Effector CD4-positive, alpha-beta T cell (primary cell): ENCODE measurements at places on chromosomes 13 and 19.

DNA sequence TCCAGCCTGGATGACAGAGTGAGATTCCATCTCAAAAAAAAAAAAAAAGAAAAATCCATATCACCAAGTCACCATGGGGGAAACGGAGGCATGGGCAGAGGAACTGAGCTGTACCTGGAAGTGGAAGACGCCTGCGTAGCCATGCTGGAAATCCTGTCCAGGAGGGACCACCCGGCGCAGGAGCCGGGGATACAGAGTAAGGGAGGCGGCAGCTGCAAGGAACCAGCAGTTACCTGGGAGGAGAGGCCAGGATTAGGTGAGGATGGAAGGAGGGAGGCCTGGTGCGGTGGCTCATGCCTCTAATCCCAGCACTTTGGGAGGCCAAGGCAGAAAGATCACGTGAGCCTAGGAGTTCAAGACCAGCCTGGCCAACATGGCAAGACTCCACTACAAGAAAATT, 2.0 kb downstream of the CAPN12 start:
- no peak for DNase-seq

DNA sequence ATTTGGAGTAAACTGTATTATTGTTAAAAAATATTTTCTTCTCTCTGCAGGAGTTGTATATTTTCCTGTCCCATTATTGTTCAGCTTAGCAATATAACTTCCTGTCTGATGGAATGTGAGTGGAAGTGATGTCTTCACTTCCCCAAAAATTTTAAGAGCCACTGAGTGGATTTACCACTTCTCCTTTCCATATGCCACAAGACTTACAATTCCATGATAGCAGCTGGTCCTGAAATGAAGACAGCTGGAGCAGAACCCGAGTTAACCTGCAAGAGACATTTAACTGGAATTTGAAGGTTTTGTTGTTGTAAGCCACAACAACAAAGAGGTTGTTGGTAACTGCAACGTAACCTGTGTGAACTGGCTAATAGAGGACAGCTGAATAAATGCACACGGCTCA, 23.4 kb upstream of the TBC1D4 start:
- no peak for DNase-seq

DNA sequence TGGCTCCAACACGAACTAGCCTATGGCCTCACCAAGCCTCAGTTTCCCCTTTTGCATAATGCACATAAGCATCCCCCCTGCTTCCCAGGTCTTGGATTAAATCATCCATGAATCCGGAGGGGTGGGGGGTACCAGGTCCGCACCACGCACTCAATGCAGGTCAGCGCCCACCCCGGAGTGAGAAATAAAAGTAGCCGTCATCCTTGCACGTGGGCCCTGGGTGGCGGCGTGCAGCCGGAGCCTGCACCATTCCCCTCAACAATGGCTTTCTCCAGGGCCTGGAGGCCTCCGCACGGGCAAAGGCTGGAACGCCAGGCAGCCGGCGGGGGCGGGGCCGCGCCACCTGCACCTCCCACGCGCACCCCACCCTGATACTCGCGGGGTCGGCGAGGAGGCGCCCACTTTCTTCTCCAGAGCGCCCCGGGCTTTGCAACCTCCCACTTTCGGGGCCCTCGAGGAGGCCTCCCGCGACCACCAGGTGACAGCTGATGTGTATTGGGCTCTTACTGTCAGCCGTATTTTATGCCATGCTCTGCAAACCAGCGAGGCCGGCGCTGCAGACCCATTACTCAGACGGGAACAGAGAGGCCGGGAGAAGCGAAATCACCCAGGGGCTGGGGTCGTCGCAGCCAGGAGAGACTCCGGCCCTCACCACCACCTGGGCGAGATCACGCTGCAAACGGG, 767 bp upstream of the GADD45B start:
- DNase-seq, result peak; percentile 36

DNA sequence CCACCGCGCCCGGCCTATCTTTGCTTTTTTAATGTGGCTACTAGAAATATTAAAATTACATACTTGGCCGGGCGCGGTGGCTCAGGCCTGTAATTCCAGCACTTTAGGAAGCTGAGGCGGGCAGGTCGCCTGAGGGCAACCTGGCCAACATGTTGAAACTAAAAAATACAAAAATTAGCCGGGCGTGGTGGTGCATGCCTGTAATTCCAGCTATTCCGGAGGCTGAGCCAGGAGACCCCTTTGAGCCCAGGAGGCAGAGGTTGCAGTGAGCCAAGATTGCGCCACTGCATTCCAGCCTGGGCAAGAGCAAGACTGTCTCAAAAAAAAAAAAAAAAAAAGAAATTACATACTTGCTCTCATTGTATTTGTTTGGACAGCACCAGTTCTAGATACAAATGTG, 34.8 kb upstream of the DPRX start:
- no peak for DNase-seq

DNA sequence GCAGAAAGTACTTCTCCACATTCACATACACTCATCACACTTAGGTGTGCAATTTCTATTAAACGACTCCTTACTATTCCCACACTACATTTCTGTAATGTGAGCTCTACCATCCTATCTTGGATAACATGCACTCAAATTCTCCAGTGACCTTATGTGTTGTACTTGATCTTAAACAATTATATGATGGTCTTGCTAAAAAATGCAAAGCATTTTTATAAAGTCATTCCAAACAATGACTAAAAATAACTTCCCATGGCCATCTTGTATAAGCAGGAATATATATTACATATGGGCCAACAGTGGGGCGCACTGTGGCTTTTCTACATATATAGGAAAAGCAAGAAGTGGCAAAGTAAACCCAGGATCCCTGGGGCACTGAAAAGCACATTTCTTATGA, 155.5 kb downstream of the FLT1 start:
- no peak for DNase-seq

DNA sequence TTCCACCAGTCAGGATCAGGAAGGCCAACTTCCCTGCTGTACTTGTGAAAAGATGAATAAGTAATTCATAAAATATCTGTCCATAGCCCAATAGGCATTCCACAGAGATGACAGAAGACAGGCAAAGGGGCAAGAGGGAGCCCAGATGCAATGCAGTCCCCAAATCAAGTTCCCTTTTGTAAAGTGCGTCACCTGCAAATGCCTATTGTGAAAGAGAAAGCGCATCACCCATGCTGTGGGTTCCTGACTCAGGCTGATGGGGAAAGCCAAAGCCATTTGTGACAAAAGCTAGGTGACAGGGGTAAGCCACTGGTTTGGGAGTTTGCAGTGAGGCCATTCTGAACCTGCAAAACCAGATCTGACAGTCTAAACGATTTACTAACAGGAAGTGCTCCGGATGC, 157.5 kb upstream of the ZNF536 start:
- no peak for DNase-seq

GRCh38 chr13:113972451-113973217, 1.2 kb downstream of the C13orf46 start:
- DNase-seq, result no peak

DNA sequence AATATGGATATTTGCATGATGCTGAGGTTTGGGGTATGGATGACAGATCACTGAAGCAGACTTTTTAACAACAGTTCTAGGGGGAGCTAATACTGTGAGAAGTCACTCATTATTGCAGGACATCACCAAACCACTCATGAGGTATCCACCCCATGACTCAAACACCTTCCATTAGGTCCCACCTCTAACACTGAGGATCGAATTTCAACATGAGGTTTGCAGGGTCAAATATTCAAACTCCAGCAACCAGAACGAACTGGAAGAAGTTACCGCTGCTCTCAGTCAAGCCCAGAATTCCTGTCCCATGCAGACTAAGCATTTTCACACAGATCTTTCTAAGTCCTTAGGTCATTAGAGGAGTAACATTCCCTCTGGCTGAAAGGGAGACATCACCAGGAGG, 758.9 kb downstream of the UQCRFS1 start:
- no peak for DNase-seq
